KG1 (cell line): ENCODE measurements at places on chromosomes 11 and 22.

- DNase-seq = no peak
Measured at GRCh38 chr11:67163006-67163405, 43.9 kb downstream of the KDM2A start.

DNA sequence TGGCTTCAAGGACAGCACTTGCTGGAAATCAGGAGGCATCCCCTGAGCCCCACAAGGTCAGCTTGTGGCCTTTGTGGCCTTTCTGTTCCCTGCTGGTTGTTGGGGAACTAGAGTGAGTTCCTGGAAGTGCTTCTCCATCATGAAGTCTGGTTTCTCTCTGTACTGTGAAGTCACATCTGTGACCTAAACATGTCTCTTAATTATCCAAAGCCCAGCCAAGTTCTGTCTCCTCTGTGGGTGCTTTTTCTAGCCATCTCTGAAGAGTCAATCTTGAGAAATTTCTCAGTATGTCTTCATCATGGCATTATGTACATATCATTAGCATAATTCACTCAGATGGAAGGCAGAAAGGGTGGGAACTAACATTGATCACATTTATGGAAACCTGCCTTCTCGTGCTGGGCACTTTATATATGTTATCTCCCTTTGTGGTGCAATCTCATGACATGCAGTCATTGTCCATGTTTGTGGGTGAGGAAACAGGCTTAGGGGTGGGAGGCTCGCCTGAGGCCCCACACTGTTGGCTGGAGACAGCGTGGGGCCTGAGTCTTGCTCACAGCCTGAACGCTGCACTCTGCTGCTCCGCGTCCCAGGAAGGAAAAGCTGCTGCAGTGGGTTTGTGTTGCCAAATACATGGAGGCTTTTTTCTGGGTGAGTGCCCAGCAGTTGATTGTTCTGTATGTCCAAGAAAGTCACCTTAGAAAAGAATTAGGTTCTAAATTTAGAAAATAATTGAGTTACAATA is 24.6 kb downstream of the IGHMBP2 start:
- DNase-seq = no peak

DNA sequence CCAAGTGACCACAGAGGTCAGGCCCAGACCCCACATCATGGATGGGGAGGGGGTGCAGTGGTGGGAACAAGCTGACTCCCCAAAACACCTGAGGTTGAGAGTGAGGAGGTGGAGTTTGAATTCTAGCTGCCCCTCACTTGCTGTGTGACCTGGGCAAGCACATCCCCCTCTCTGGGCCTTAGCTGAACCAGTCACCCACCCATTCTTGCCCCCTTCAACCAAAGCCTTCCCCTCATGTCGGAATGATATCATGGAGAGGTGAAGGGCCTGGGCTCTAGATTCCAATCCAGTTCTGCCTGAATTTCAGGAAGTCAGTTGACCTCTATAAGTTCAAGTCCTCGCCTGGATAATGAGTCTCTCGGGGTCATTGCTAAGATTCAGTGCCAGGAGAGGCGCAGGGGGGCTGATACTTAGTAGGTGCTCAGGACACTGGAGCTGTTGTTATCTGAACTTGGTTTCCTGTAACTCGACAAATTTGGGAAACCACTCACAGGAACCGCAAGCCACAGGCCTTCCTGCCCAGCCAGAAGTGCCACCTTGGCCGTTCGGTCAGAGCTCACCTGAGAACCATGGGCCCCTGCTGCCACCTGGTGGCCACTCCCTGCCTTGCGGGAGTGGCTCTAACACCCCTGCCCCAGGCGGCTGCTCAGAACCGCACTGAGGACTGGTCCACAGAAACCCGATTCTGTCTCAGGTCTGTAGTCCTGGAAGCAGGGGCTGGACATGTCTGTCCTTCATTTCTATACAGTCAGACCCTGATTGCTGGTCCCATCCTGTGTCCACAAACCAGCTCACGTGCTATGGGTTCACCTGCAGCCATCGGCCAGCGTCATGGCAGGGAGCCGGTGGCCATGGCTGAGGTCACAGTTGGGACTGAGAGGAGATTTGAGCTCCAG is 6.9 kb downstream of the CDC42EP1 start:
- DNase-seq = peak; percentile 78

- no peak for DNase-seq
Measured at GRCh38 chr11:9625162-9625561, 38.7 kb upstream of the SWAP70 start.

DNA sequence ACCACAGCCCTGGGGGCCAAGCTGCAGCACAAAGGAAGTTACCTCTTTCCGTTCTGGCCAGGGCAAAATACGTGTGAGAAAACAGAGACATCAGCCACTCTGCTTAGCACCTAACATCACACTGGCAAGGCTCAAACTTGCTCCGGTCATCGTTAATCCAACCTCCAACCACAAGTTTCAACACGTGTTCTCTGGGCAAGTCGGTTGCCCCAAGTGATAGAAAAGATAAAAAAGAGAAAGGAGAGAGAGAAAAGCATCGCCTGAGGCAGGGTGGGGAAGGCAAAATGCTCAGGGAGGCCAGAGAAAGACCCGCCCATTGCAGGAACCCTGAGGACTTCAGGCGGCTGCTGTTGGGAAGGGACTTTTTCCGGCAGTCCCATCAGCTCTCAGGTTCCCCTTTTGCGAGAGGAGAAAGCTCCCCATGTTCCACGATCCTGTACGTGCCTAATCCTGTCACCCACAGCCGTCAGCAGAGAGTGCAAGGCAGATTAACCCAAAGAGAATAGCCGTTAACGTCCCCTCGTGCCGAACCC is 18.5 kb upstream of the B4GALNT4 start:
- no peak for DNase-seq

DNA sequence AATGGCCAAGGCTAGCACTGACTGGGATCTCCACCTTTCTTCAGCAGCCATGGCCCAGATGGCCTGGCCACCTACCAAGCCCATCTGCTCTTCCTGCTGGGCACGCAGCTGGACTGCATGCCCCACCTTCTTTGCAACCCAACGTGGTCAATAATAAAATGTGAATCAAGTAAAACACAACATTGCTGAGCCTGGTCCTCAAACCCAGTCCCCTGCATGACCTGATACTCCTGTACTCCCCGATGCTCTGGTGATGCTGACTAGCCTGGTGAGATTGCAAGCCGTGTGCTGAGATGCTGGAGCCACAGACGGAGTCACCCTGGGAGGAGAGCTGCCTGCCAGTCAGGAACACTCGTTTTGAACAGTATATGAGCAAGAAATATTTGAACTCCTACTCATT is 34.0 kb downstream of the PARVG start:
- DNase-seq = no peak

DNA sequence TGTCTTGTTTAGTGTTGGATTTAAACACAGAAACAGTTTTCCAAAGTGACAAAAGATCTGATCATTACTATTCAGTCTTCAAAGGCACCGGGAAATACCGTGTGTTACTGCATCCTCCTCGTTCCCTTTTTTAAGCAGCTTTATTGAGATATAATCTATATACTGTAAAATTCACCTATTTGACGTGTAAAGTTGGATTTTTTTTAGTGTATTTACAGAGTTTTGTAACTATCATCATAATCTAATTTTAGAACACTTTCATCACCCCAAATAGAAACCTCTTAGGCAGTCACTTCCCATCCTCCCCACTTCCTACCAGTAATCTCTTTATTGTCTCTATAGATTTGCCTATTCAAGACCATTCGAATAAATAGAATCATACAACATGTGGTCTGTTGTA is 1.4 kb downstream of the ANO5 start:
- DNase-seq = no peak

DNA sequence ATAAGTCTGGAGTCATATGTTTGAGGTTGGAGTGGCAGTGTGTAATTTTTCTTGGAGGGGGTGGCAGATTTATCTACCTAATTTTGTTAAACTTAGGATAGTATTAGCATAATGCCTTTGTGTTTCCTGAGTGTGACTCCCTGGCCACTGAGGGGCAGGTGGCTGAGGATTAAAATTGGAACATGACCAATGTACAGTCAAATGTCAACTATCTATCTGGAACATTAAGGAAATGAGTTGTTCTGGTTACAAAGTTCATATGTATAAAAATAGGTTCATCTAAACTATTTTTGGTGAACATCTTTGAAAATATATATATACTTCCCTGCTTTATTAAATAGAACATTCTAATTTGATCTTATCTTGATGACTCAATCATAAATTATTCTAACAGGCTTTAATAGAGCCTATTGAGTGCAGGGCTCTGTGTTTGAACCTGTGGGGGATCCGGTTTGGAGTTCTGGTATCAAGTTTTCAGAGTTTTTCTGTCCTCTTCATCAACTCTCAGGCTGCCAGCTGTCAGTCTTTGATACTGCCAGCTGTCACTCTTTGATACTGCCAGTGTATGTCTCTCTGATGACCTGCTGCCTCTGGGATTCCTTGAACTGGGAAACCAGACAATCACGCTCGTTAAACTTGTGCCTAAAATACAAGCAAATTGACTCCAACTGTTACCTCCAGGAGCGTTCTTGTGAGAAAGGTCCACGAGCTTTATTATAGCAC is 309.6 kb downstream of the METTL15 start:
- DNase-seq = no peak

DNA sequence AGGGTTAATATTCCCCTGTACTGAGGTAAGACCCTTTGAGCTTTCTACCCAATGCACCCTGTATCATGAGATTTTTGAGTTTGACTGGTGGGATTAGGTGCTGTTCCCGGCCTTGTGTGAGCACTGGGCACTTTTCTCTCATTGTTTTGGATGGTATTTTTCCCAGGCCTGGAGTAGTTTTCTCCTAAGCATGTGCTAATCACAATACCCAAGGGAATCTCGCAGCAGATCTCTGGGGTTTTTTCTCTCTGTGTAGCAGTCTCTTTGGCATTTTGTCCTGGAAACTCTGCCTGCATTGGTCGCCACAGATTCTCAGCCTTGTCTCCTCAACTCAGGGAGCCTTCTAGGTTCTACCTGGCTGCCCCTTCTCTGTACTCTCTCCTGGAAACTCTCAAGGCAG is 19.9 kb downstream of the IGHMBP2 start:
- no peak for DNase-seq

- no peak for DNase-seq
Measured at GRCh38 chr11:1501421-1502167, 15.0 kb upstream of the MOB2 start.

- DNase-seq = no peak
Measured at GRCh38 chr11:46505741-46506482, 87.9 kb downstream of the AMBRA1 start.

GRCh38 chr11:35780951-35781860 is 118.6 kb downstream of the TRIM44 start:
- no peak for DNase-seq

DNA sequence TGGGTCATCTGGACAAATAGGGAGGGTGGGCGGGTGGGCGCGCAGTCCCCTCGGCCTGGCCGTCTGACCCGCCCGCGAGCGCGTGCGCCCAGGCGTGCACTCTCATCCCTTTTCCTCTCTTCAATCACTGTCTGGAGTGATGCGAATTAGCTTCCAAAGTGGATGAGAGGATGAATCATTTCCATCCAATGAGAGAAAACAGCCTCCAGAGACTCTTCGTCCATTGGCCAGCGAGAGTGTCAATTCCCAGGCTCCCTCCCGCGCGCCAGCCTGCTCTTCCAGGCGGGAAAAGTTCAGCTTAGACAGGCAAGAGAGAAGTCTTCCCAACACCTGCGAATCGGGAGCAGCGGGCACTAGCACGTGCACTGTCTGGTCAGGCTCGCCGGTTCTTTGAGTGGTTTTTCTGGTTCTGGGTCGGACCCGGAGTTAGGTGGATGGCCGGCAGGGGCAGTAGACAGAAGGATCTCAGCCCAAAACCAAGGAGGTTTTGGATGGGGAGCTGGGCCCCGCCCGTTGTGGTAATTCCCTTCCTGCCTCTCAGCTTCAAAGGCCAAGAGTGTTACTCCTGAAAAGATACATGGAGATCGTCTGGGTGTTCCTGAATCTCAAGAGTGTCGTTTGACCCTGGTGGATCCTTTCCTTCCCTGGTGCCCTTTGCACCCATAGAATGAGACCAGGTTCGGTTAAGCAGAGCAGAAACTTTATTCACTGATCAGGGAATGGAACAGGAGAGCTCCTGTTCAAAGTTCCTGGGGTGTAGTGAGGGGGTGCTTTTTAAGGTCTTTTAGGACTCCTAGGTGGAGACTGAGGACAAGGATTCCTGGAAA is 33.4 kb upstream of the GLYATL1 start:
- DNase-seq = no peak

DNA sequence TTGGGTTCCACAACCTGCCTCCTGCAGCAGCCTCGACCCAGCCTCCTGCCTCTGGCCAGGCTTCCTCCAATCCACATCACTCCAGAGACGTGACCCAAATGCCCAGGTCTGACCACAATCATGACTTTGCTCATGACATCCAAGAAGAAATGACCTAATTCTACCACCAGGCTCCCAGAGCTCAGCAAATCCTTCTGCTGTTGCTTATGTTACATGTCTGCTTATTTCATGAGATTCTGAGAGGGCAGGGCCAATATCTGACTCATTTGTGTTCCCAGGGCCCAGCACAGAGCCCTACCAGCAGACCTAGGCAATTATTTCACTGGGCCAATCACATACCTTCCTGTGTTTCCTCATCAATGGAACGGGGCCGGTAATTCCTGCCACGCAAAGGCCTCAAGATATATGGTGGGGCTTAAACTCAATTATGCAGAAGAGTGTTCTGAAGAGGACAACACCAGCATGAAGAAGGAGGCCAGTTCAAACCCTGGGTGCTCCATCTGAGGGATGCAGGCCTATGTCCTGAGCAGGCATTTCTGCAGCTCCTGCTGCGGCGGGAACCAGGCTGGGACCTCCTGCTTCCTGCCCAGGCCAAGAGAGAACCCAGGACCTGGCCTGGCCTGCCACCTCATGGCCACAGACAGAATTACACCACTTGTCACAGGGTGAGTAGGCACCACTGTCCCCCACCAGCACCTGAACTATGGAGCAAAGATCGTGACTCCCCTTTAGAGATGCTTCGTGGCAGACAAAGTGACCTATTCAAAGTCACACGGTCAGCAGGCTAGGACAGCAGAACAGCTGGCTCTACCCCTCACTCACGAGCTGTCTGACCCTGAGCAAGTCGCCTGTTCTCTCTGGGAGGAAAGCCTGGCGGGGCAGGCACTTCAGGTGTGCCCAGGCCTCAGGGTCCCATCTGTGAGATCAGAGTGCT is 5.9 kb downstream of the CENPM start:
- peak; percentile 50 for DNase-seq

DNA sequence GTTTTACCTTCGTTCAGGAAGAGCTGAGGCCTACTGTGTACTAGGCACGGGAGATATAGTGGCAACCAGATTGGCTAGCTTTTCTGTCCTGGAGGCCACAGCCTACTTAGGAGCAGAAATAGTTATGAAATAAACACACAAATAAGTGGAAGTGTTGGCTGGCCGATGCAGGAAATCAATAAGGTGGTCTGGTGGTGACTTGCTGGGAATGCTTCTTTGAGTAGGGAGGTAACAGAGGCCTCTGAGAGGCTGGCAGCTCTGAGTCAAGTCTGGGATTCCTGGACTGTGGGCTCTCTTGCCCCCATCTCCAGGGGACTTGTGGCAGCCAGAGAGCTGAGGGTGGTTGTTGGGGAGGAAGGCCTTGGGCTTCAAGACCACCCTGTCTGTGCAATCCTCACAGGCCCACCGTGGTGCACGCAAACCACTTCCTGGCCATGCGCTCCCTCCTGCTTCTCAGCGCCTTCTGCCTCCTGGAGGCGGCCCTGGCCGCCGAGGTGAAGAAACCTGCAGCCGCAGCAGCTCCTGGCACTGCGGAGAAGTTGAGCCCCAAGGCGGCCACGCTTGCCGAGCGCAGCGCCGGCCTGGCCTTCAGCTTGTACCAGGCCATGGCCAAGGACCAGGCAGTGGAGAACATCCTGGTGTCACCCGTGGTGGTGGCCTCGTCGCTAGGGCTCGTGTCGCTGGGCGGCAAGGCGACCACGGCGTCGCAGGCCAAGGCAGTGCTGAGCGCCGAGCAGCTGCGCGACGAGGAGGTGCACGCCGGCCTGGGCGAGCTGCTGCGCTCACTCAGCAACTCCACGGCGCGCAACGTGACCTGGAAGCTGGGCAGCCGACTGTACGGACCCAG is 4.1 kb downstream of the SERPINH1 start:
- DNase-seq = no peak

GRCh38 chr11:41309111-41309522 is 150.3 kb downstream of the LRRC4C start:
- no peak for DNase-seq
